ENCODE measurements at places on chromosomes 7 and 10. TPM values are rescaled to one million over a fixed set of nuclear protein-coding genes. Genes with fewer than 3 reads are reported as not detected.

DNA sequence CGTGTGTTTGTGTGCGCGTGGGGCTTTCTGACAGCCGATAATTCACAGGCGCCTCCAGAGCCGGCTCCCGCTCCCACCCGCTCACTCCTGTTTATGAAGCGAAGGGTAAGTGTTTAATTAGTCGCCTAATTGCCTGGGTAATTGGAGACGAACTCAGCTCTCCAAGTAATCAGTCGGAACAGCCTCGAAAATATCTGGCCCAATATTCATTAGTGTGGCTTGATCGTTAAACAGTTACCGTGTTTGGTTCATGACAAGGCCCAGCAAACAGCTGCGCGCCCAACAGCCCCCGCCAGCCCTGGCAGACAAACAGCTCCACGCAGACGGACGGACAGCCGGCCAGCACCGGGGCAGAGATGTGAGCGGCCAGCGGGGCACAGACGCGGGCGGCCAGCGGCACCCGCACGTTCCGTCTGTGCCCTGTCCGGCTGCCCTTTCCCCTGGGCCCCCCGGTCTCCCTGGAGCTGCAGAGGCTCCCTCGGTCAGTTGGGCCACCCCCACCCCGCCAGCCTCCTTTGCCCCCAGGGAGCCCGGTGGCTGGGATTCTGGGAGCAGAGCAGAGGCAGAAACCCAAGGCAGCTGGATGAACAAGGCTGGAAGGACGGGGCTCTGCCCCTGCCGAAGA is 98.2 kb downstream of the UNCX start:
- no peak for DNase-seq

- DNase-seq = no peak
These were observed 44.4 kb downstream of the TEX36 start for GRCh38 chr10:125638555-125638954.

DNA sequence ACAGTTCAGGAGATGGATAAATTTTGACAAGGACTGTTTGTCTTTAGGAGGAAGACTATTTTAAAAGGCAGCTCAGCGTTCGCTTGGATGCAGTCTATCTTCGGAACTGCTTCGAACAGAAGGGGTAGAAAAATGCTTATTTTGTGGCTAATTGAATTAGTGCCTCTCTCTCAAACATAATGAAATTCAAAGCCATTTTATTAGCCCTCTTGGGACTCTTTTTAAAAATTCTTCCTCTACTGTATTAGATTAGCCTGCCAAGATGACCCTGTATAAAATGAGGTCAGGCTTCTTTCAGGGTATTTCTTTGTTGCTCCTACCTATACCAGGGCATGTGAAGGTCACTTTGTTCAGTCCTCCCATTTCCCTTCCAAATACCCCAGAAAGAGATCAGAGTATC is 379.2 kb upstream of the NFE2L3 start:
- DNase-seq = no peak

GRCh38 chr10:92692697-92693533 is 3.2 kb downstream of the HHEX start:
- no peak for DNase-seq

- DNase-seq = no peak
These were observed 22.6 kb upstream of the DIP2C start for GRCh38 chr10:712089-712488.

GRCh38 chr10:11962176-11962575 is 80.4 kb downstream of the UPF2 start:
- DNase-seq = no peak

DNA sequence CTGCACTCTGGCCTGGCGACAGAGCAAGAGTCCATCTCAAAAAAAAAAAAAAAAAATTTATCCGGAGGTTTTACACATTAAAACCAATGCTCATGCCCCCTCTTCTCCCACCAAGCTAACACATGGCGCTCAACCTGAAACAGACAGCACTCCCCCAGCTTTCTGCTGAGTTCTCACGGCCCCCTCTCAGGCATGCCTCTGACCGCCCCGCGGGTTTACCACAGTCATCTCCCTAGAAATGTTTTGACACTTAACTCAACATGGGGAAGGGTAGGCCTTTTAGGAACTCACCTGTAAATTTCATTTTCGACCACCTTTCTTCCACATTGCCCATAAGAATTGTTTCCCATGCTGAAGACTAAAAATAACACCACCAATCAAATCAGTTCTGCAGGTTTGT is 9.3 kb downstream of the RCC1L start:
- DNase-seq = no peak

DNA sequence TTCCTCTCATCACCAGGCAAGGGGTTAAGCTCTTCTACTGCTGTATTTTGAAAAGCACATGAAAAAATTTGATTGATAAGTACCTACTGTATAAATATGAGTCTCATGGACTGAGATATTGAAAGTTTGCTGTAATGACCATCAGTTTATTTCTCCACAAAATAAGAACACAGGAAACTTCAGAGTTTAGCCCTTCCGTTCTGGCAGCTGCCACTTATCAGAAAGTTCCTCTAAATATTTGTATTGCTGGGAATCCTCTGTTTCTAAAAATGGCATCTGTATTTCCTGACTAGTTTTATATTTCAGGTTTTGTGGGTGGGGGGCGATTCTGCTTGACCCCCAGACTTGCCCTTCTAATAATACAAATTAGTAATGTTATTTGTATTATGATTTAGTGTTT is 92.0 kb downstream of the LYZL2 start:
- no peak for DNase-seq

- DNase-seq = no peak
These were observed 40.1 kb downstream of the ELMO1 start for GRCh38 chr7:37408291-37409228.

DNA sequence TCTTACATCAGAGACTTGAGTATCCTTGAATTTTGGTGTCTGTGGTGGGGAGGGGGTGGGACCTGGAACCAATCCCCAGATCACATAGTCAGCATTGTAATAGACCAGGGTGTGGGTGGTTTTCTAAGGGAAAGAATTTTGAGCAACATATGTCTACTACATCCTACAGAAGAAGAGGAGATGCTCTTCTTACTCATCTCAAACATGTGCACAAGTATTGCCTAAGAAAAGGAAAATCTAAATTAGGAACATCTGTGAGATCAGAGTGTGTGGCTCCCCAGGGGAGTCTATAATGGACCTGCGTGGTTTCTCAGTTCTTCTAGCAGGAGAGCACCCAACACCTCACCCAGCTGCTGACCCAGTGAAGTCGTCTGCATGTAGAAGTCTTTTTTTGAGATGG is 148.8 kb downstream of the CCDC3 start:
- no peak for DNase-seq

GRCh38 chr10:105328503-105329133 is 687.5 kb downstream of the SORCS3 start:
- no peak for DNase-seq

- DNase-seq = no peak
These were observed 80.0 kb downstream of the SDK1 start for GRCh38 chr7:3380886-3381685.

DNA sequence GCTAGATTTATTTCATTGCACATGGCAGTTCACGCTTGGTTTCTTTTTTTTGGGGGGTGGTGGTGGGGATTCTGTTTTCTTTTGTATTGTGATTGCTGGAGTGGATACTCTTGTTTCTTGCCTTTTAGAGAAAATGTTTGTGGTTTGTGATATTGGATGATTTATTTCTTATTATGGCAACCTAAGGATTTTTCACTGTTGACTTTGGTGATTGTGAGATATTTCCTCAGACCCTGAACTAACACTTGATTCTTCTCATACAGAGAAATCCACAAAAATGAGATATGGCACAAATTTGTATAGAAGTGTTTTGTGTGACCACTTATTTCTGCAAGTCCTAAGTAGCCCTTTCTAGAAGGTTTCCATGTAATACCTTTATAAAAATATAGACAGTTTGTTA is 871.1 kb downstream of the LRMDA start:
- DNase-seq = no peak

GRCh38 chr10:112098682-112099081 is 84.9 kb downstream of the GPAM start:
- no peak for DNase-seq

- DNase-seq = no peak
These were observed 148.6 kb downstream of the GRK5 start for GRCh38 chr10:119355930-119356329.

DNA sequence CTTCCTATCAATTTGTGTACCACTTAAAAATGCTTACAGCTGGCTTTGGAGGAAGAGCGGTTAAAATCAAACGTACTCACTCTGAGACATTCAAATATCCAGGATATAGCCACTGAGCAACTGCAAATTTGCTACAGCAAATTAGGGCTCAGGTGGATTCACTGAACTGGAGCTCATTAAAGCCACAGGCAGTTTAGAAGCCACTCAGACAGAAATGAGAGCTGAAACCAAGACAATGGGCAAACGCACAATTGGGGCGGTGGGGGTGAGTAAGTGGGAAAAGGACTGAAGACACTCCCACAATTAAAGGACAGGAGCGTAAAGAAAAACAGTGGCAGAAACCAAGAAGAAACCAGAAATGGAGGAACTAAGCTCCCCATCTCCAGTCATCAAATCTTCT is 20.5 kb downstream of the MPP7 start:
- DNase-seq = no peak

- no peak for DNase-seq
These were observed 90.8 kb downstream of the AGMO start for GRCh38 chr7:15470825-15471668.

DNA sequence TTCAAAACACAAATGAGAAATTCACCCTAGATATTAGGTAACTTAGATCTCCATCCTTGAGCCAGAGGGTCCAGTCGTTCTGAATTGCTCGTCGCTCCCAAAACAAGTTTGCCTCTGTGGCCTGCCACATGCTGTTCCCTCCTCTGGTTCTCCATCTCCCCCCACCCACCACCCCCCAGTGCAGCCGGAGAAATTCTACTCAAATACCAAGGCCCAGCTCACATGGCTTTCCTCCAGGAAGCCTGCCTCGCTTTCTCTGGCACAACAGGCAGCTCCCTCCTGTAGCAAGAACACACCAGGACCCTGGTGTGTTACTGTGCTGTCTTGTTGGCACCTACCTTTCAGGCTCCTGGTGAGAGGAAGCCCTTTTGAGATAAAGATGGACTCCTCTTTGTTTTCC is 52.7 kb upstream of the C10orf90 start:
- no peak for DNase-seq

DNA sequence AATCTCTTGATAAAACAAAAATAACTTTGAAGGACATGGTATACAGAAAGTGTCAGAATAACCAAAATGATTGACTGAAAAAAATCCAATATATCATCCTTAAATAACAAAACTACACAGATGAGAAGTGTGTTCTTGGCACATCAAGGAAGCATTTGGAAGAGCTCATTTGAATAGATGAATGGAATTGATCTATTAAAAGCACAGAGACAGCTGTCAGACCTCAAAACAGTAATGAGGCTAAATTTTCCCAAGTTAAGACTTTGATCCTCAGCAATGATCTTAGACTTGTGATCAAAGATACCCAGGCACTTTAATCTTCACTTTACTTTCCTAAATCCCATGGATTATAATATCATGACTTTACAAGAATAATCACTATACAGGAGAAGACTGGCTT is 395.4 kb upstream of the NFE2L3 start:
- DNase-seq = no peak

DNA sequence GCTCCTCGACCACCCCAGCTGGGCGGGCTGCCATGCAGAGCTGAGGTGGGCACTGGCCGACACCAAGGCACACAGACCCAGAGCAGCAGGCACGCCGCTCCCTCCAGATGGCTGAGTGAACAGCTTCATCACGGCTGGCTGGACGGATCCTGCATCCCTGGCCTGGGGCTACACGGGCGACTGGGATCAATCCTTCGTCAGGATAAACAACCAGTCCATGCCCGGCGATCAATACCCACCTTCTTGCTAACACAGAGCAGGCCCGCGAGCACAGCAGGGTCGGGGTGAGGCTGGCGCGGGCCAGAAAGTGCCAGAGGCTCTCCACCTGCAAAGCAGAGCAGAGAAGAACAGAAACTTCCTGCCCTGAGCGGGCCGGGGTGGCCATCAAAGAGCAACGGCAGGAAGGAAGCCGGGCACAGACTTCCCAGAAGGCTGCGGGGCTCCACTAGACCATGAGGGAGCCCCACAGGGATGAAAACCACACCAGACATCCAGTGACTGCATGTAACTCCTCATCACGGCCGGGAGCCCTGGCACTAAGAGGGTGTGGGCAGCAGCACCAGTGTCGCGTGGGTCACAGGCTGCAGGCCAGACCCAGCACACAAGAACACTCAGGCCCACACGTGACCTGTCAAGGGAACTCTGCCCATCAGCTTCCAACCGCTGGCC is 166.4 kb downstream of the MAD1L1 start:
- no peak for DNase-seq

DNA sequence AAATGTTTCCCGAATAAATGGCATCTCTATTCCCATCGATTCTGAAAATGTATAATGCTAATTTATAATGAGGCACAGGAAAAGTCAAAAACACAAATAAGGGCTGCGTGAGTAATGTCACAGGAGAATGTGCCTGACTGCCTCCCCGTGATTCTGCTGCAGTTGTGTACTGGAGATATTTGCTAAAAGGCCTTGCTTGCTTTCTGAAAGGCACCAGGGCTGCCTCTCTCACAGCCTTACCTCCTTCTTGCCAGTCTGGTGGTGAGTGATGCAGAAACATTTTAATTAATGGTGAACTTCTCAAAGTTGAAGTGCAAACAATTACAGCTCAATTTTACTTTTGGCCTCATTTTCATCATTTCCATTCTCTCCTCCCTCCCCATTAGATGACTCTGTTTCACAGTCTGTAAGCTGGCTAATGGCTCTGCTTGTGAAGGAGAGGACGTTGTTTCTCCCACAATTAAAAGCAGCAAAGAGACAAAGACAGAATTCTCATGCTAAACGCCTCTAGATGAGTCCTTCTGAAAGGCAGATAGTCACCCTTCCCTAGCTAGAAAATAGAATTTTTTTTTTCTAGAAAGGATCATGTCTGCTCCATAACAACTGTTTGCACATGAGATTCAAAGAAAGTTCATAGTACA is 377.6 kb downstream of the MDFIC start:
- no peak for DNase-seq

DNA sequence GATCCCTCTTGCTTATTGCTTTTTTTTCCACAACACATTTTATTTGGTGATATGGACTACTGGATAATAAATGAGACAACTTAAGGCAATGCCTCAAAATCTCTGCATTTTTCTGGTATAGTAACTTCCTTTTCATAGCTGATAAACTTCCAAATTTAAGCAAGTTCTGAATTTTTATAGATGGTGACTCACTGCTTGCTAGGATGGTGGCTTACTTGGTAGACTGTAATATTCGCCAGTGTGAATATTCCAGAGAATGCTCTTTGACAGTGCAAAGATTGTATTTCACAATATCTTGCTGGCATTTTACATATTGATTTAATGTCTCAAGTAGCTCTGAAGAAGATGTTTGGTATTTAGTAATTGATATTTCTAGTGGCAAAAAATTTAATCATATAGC is 472.4 kb downstream of the TFEC start:
- peak; percentile 35 for DNase-seq

NPFFR1 gene
- total RNA-seq = 0.05 TPM

IQUB gene
- 0.33 TPM for total RNA-seq

LIPM gene
- total RNA-seq = not detected

EPO gene
- 0.30 TPM for total RNA-seq

HKDC1 gene
- total RNA-seq = 173 TPM

POT1 gene
- 46.9 TPM for total RNA-seq

RP9 gene
- 15.4 TPM for total RNA-seq

SOSTDC1 gene
- not detected for total RNA-seq

OR13A1 gene
- total RNA-seq = 0.15 TPM

CYP3A4 gene
- not detected for total RNA-seq
